HCT116 (cell line): ENCODE measurements at places on chromosomes 1 and 21. TPM values are rescaled to one million over a fixed set of nuclear protein-coding genes. Genes with fewer than 3 reads are reported as not detected.

Gene FCRL5
- total RNA-seq: not detected

Gene PHF13
- 25.8 TPM for total RNA-seq

Gene MARK1
- 3.6 TPM for total RNA-seq

Gene GPR3
- total RNA-seq: 2.8 TPM

Gene CATSPERE
- total RNA-seq: 0.34 TPM

Gene TMEM81
- 4.9 TPM for total RNA-seq

Gene CLCC1
- 14.3 TPM for total RNA-seq

Gene TFF1
- total RNA-seq: 0.61 TPM

Gene FMO1
- not detected for total RNA-seq

Gene MMP23B
- total RNA-seq: 8.7 TPM

DNA sequence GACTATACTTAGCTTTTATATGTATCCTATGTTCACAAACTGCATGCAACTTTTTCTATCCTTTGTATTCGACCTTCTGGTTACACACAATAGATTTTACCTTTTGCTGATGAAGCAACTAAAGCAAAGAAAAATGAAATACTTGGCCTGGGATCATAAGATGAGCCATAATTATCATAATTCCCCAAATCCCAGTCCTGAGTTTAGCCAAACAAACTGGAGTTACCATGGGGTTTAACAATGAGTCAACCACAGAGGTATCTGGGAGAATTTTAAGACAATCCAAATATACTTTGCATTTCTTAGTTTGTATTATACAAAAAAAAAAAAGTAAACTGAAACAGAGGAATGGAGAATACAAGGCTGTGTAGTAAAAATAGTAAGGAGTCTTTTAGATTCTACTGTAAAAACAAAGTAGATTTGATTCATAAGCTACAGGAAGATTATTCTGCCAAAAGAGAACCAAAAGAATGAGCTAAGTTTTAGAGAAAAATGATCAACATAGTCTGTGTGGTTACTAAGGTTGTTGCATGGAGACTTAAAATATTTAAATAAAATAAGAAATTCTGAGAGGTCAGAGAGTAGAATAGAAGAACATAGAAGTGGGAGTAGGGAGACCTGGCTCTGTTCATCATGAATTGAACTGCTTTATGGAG is 60.4 kb upstream of the GORAB start:
- no peak for DNase-seq
- H3K27me3 ChIP-seq: no peaks in the 10 kb centered on the region
- no peaks in the 10 kb centered on the region for H3K36me3 ChIP-seq
- no peak overlapping the region for H3K4me3 ChIP-seq

- H3K27me3 ChIP-seq: peaks cover 17% of the 10 kb centered on the region; the same call in 1 of the 2 replicates
- DNase-seq: no peak
- no peak overlapping the region for H3K4me3 ChIP-seq
- H3K27ac ChIP-seq: no peak overlapping the region
- H3K4me1 ChIP-seq: no peaks in the 10 kb centered on the region
- H3K36me3 ChIP-seq: no peaks in the 10 kb centered on the region
Measured at GRCh38 chr1:202272103-202272845, 69.5 kb downstream of the UBE2T start.

GRCh38 chr21:17793246-17794123 is 25.7 kb downstream of the C21orf91 start:
- no peak overlapping the region for H3K4me3 ChIP-seq
- DNase-seq: no peak
- H3K27me3 ChIP-seq: no peaks in the 10 kb centered on the region
- H3K4me1 ChIP-seq: no peaks in the 10 kb centered on the region

- peaks cover 36% of the 10 kb centered on the region for H3K4me1 ChIP-seq
- no peak overlapping the region for H3K27ac ChIP-seq
Measured at GRCh38 chr1:41364442-41365319, 3.4 kb downstream of the FOXO6 start.

DNA sequence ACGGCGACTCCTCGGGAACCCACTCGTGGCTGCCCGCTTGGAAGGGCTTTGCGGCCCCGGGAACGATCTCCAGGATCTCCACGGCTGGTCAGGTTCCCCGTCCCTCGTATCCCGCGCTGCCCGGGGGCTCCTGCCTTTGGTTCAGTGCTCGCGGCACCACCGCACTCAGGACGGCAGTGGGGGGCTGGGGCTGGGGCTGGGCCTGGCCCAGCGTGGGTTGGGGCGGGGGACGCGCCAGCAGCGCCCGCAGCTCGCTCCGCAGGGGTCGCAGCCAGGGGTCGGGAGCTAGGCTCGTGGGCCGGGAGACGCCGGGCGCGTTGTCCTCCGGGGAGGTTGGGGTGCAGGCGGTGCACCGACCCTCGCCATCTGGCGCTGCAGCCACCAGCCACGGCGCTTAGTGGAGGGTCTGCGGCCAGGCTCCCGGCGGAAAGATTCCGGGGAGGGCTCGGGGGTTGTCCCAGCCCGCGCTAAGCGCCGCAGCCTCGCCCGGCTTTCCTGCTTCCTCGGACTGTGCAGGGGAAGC is 8.9 kb downstream of the SIM2 start:
- H3K4me3 ChIP-seq: no peak overlapping the region
- H3K27me3 ChIP-seq: no peaks in the 10 kb centered on the region
- no peak for DNase-seq
- no peaks in the 10 kb centered on the region for H3K4me1 ChIP-seq
- no peak overlapping the region for H3K27ac ChIP-seq

DNA sequence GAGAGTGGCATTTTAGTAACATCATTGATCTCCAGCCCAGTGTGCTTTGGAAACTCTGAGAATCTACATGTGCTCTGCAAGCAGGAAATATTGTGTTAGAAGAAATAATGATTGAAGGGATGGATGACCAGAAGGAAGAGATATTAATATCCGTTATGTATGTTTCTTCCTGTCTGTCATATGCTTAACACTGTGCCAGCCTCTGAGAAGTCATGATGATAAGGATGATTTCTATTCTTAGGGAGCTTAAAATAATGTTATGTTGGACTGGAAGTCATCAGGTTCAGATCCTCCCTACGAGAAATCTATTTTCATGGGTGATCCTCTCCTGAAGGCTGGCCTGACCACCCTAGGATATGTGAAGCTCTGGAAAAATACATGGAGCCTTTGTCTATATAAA is 192.4 kb upstream of the GORAB start:
- no peak overlapping the region for H3K27ac ChIP-seq
- no peaks in the 10 kb centered on the region for H3K27me3 ChIP-seq
- no peaks in the 10 kb centered on the region for H3K36me3 ChIP-seq
- no peak overlapping the region for H3K4me3 ChIP-seq
- no peak for DNase-seq

GRCh38 chr1:23578311-23578996 is 19.2 kb upstream of the ID3 start:
- H3K4me3 ChIP-seq: no peak overlapping the region
- H3K27me3 ChIP-seq: no peaks in the 10 kb centered on the region
- no peaks in the 10 kb centered on the region for H3K36me3 ChIP-seq
- peaks cover 17% of the 10 kb centered on the region for H3K4me1 ChIP-seq
- DNase-seq: no peak

GRCh38 chr1:59025898-59026426 is 242.1 kb upstream of the JUN start:
- DNase-seq: no peak
- no peak overlapping the region for H3K27ac ChIP-seq
- H3K4me3 ChIP-seq: no peak overlapping the region
- H3K27me3 ChIP-seq: no peaks in the 10 kb centered on the region
- H3K4me1 ChIP-seq: peaks cover 6% of the 10 kb centered on the region; the same call in 1 of the 2 replicates

GRCh38 chr1:225460737-225461532 is 33.1 kb upstream of the LBR start:
- H3K36me3 ChIP-seq: no peaks in the 10 kb centered on the region
- H3K4me3 ChIP-seq: no peak overlapping the region
- no peak overlapping the region for H3K27ac ChIP-seq
- no peaks in the 10 kb centered on the region for H3K27me3 ChIP-seq
- DNase-seq: no peak

DNA sequence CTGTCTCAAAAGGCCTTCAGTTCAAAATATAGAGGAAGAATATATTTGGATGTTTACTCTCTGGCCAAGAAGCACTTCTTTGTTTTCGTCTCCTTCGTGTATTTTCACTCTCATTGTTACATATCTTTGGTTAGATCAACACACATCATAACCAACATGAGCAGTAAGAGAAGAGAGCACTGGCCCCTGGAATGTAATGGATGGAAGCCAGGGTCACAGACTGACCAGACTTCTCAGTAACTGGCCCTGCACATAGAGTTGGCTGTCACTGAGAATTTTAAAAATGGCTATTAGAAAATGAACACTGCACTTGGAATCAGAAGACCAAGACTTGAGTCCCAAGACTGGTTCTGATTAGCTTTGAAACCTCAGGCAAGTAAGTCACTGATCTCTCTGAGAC is 215.9 kb upstream of the RRP15 start:
- no peak overlapping the region for H3K4me3 ChIP-seq
- H3K4me1 ChIP-seq: no peaks in the 10 kb centered on the region
- DNase-seq: no peak
- H3K36me3 ChIP-seq: no peaks in the 10 kb centered on the region

- no peak overlapping the region for H3K27ac ChIP-seq
- no peaks in the 10 kb centered on the region for H3K36me3 ChIP-seq
- no peak for DNase-seq
- peaks cover 11% of the 10 kb centered on the region for H3K4me1 ChIP-seq
- H3K4me3 ChIP-seq: no peak overlapping the region
Measured at GRCh38 chr1:67339623-67340343, 32.1 kb downstream of the IL12RB2 start.

GRCh38 chr1:166944186-166944967 is 31.0 kb downstream of the ILDR2 start:
- no peaks in the 10 kb centered on the region for H3K4me1 ChIP-seq
- no peaks in the 10 kb centered on the region for H3K36me3 ChIP-seq
- H3K27ac ChIP-seq: no peak overlapping the region
- no peaks in the 10 kb centered on the region for H3K27me3 ChIP-seq

DNA sequence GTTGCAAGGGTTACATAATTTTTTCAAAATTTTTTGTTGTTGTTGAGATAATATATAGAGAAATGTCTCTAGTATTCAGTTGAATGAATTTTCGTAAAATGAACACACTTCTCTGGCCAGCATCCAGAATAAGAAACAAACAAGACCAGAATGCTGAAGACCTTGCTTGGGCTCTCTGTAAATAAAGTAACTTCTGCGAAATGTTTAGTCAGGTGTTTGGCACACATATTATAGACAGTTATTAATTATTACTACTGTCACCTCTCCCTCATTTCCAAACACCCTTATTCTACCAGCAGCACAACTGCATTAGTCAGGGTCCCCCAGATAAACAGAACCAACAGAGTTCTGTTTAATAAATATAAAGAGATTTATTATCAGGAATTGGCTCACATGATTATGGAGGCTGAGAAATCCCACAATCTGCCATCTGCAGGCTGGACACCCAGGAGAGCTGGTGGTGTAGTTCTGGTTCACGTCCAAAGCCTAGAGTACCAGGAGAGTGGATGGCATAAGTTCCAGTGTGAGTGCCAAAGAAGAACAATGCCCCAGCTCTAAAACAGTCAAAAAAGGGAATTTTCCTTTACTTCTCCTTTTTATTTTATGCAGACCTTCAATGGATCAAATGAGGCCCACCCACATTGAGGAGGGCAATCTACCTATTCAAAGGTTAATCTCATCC is 44.1 kb upstream of the KCND3 start:
- no peak overlapping the region for H3K4me3 ChIP-seq
- peaks cover 68% of the 10 kb centered on the region for H3K27me3 ChIP-seq
- DNase-seq: no peak
- no peak overlapping the region for H3K27ac ChIP-seq
- H3K4me1 ChIP-seq: no peaks in the 10 kb centered on the region

DNA sequence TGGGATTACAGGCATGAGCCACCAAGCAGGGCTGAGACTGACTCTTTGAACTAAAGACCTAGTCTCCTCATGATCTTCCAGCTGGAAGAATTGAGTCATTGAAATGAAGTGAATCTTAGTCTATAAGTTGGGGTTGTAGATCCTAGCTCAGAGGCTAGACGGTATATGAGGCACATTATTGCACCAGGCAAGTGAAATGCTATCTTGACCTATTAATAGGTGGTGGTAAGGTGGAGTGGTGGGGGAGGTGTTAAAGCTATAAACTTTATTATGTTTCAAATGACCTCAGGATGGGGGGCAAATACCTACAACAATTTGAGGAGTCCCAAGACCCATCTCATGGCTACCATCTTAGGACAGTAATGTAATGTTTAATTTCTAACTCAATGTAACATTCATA is 36.8 kb upstream of the SLC16A1 start:
- H3K36me3 ChIP-seq: no peaks in the 10 kb centered on the region
- H3K4me1 ChIP-seq: no peaks in the 10 kb centered on the region
- no peaks in the 10 kb centered on the region for H3K27me3 ChIP-seq
- H3K27ac ChIP-seq: no peak overlapping the region
- no peak overlapping the region for H3K4me3 ChIP-seq

- no peak overlapping the region for H3K4me3 ChIP-seq
- H3K4me1 ChIP-seq: peaks cover 16% of the 10 kb centered on the region
- no peak overlapping the region for H3K27ac ChIP-seq
- no peaks in the 10 kb centered on the region for H3K36me3 ChIP-seq
- no peak for DNase-seq
- 0 out of 2 replicates have a peak, but pooled peaks cover 3% of the 10 kb centered on the region for H3K27me3 ChIP-seq
Measured at GRCh38 chr1:116855773-116856201, 53.9 kb upstream of the PTGFRN start.

- H3K4me3 ChIP-seq: no peak overlapping the region
- DNase-seq: no peak
- no peaks in the 10 kb centered on the region for H3K36me3 ChIP-seq
- H3K27ac ChIP-seq: peak overlapping the region; percentile 60; the same call in 1 of the 2 replicates
- H3K4me1 ChIP-seq: peaks cover 35% of the 10 kb centered on the region
Measured at GRCh38 chr1:1003618-1004419, 3.9 kb upstream of the HES4 start.

GRCh38 chr1:200740571-200741208 is 2.0 kb downstream of the CAMSAP2 start:
- H3K27ac ChIP-seq: no peak overlapping the region
- H3K4me3 ChIP-seq: peak overlapping the region; percentile 82
- no peaks in the 10 kb centered on the region for H3K27me3 ChIP-seq
- DNase-seq: no peak

DNA sequence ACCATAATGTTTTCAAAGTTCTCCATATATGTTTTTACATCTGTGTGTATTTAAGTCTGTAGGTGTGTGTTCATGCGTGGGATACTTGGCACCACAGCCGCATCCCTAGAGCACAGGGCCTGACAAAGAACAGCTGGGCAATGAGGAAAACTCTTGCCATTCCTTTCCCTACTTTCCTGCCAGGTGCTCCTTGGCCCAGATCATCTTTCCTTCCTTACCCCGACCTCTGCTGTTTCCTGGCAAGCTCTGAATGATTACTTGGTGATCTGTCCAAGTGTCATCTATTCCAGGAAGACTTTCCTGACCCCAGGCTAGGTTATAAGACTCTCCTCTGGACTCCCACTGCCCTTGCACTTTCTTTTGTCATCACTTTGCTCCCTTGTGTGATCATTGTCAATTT is 123.6 kb downstream of the ELAVL4 start:
- H3K27ac ChIP-seq: no peak overlapping the region
- H3K27me3 ChIP-seq: no peaks in the 10 kb centered on the region
- no peaks in the 10 kb centered on the region for H3K36me3 ChIP-seq
- H3K4me1 ChIP-seq: no peaks in the 10 kb centered on the region

DNA sequence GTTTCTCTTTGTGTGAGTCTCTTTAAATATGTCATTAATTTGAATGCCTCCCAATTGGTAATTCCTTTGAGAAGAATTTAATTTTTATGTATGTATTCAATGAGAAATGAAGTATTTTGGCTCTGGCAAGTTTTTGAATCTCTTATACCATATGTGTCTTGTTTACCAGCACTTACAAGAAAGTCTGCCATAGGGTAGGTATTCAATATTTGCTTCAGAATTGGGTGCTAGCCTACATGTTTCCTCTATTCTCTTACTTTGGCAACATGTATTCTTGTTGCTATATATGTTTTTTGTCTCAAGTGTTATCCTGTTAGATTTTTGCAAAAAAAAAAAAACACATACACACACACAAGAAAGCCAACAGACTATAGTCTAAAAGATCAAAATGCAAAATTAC is 350.5 kb upstream of the PRMT6 start:
- no peak for DNase-seq
- no peaks in the 10 kb centered on the region for H3K27me3 ChIP-seq
- no peak overlapping the region for H3K4me3 ChIP-seq
- H3K27ac ChIP-seq: no peak overlapping the region
- H3K4me1 ChIP-seq: no peaks in the 10 kb centered on the region
